Stimulated activated CD8-positive, alpha-beta memory T cell treated with anti-CD3 and anti-CD28 coated beads, Interleukin-15, amount 100 ng/mL, for 4 hours (primary cell): ENCODE measurements at places on chromosomes 7 and 10.

DNA sequence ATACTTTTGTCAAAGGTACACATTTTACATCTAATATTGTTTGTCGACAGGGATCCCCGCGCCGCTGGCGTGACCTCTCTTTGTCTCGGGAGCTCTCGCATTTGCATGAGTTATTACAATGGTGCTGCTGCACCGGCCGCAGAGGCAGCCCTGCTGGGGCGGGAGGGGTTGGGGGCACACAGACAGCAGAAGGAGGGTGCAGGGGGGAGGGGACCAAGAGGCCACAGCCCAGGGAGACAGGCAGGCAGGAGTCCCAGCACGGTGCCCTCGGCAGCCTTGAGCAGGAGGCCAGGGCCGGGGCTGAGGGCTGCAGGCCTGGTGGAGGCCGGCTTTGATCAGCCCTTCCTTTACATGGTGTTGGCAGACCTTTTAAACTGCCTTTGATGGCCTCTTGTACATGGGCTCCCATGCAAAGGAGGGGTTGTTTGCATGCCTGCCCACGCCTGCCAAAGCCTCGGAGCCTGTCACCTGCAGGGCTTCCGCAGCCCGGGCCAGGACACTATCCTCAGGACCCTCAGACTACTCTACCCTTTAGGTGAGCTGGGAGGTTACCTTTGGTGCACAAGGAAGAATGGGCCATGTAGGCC, 95.5 kb downstream of the EBF3 start:
- DNase-seq: no peak

- DNase-seq: no peak
Observed at GRCh38 chr10:45444976-45445898, 71.2 kb downstream of the ALOX5 start.

- DNase-seq: no peak
Observed at GRCh38 chr7:34158368-34159153, 253.2 kb downstream of the BMPER start.

GRCh38 chr7:108263425-108263824, 133.3 kb upstream of the LAMB4 start:
- no peak for DNase-seq

DNA sequence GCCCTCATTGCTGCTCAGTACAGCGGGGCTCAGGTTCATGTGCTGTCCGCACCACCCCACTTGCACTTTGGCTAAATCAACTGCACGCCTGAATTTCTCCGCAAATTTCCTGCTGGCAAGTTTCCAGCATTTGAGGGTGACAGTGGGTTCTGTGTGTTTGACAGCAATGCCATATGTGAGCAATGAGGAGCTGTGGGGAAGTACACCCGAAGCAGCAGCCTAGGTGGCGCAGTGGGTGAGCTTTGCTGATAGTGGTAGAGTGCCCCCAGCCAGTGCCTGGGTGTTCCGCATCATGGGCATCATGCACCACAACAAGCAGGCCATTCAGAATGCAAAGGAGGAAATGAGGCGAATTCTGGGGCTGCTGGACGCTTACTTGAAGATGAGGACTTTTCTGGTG, 103.9 kb upstream of the POT1 start:
- DNase-seq: no peak

- no peak for DNase-seq
Observed at GRCh38 chr10:87546971-87547413, 42.3 kb downstream of the MINPP1 start.

DNA sequence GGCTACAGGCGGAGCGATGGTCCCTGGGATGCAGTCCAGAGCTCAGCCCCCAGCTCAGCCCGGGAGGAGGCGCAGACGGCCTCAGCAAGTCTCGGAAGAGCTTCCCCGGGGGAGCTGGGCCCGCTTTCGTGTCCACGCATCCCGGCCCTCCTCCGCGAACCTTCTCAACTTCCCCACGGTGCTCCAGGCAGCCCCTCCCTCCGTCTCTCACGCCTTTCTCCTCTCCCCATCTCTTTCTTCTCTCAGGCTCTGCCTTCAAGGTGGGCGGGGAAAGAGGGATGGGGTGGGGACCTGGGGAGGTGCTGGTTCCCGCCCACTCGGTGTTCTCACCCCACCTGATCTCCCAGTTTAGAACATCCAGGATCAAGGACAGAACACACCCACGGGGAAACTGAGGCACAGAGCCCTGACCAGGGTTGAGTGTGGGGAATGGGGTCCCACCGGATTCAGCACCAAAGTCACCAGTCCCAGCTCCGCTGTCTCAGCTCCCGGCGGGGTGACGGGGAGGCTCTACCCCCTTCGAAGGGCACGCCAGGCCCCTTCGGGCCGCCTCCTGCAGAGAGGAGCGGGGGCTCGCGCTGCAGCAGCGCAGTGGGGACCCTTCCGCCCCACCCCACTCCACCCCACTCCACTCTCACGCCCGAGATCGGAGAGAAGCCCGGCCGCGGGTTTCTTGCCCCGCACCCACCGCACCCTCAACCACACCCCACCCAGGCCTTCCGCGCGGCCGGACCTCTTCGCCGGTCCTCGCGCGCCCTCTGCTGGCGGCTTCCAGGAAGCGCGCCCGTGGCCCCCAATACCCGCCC, 18.2 kb downstream of the POLL start:
- DNase-seq: peak; percentile 39
